Myocyte (in vitro differentiated cells): ENCODE measurements at places on chromosomes 13 and 19.

DNA sequence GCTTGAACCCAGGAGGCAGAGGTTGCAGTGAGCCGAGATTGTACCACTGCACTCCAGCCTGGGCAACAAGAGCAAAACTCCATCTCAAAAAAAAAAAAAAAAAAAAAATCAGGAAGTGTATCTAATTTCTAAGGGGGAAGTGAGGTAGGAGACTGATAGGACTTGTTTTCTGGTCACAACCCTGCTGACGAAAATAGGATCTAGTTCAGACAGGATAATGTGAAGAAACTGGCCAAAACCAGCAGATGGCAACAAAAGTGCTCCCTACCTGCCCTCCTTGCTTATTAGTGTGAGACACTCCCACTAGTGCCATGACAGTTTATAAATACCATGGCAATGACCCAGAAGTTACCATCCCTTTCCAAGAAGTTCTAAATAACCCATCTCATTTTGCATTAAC, 36.0 kb upstream of the KPNA3 start:
- no peak for DNase-seq

- peak; percentile 15 for DNase-seq
These were observed 927 bp downstream of the LPAR6 start for GRCh38 chr13:48411841-48412531.

DNA sequence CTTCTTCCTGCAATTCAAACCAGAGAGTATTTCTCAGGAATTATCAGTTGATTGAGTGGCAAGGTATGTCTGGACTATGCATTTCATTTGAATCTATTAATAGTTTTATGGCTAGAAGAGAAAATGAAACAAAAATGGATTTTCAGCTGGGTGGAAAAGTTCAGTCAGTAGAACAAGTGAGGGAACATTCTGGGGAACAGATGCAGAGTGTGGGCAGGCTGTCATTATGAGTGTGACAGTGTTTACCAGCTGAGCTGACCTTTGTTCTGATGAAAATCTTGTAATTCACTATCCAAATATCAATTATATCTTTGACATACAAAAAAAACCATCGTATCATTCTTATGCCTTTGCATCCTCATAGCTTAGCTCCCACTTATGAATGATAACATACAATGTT, 2.6 kb upstream of the CLC start:
- DNase-seq, result no peak

DNA sequence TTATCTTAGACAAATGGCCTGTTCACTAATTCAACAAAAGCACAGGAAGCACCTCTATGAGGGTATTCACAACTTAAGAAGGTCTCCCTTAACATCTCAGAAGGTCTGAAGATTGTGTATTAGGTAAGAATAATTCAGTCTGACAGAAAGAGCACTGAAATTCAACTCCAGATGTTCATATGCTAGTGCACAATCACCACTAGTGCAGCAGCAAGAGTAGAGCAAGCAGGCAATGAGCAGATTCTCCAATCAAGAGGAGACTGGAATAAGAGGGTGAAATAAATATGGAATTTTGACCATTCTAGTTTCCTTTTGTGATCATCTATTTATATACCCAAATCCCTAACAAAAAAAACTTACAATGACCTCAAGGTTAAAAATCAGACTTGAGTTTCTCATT, 52.0 kb downstream of the MPHOSPH8 start:
- DNase-seq, result no peak

DNA sequence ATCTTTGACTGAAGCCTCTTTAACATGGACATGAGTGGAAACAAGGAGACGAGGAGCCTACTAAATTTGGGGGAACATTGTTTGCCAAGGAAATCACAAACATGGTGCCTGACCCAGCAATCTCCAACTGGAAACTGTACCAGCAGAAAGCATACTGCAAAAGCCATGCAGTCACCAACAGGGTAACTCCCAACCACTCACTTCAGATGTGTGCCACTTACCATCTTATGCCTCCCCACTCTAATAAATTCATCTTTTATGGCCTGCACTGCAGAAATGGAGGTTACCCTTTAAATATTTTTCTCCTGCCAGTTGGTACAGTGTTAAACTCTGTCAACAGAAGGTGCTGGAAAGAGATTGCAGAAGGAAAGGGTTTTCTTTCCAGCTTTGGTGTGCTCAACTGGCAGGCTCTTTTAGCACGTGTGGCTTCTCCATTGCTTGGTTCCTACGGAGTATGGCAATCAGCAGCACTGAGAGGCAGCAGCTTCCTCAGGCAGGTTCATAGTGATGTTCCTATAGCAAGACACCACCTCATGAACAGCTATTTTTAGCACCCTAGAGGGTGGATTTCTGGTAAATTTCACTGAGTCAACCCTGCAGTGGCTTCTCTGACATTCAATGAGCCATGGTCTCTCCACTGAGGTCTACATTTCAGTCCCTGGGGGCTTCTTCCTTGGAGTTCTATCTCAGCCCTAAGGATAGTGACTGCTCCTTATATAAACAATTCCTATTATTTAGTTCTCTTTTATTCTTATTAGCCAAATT, 21.4 kb downstream of the MIR17HG start:
- peak; percentile 30 for DNase-seq

GRCh38 chr19:49937750-49938381, 8.6 kb upstream of the NUP62 start:
- peak; percentile 72 for DNase-seq

GRCh38 chr13:111210091-111210490, 95.0 kb downstream of the ARHGEF7 start:
- DNase-seq, result no peak

DNA sequence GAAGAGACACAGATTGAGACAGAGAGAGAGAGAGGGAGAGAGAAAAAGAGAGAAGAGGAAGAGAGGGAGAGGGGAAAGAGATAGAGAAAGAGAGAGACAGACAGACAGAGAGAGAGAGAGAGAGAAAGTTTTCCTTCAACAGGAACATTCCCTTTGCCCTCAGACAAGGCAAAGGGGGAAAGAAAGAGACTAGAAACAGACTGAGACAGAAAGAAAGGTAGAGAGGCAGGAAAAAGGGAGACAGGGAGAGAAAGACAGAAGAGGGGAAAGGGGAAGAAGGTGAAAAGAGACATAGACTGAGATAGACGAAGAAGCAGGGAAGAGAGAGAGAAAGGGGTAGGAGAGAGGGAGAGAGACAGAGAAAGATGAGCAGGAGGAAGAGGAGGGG, 18.5 kb upstream of the ZNF175 start:
- DNase-seq, result no peak

GRCh38 chr19:41367848-41368301, 3.9 kb upstream of the B9D2 start:
- DNase-seq, result no peak

GRCh38 chr13:40969169-40969901, 49.8 kb downstream of the ELF1 start:
- DNase-seq, result no peak

DNA sequence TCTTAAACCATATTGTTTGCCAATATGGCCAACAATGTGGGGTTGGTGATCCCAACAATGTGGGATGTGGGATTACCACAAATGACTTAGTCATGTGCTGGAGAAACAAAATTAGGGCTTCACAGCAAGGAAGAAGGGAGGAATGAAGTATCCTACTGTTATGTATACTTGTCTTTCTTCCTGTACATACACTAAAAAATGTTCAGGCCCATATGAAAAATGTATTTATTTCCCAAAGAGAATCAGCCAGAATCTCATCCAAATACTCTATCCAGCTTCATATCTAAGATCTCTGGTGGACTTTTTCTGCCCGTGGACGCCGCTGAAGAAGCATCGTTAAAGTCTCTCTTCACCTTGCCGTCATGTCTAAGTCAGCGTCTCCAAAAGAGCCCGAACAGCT, at the start of gene HNRNPA1L2:
Gene HNRNPA1L2, plus strand, starts transcription at position 301 of the 400 bp plus-strand sequence. Its CDS starts 62 bp downstream, at position 363.
- DNase-seq, result no peak

- DNase-seq, result no peak
These were observed 5.9 kb downstream of the VAV1 start for GRCh38 chr19:6778386-6778785.

GRCh38 chr19:33690378-33691029, 68.8 kb downstream of the CHST8 start:
- DNase-seq, result no peak
